CD4-positive, alpha-beta T cell (primary cell): ENCODE measurements at places on chromosomes 16 and 17. TPM values are rescaled to one million over a fixed set of nuclear protein-coding genes. Genes with fewer than 3 reads are reported as not detected.

Gene ODAD4
- total RNA-seq = 2.7 TPM

Gene GUCY2D
- total RNA-seq = 0.06 TPM

Gene NR1D1
- 29.6 TPM for total RNA-seq

Gene PRSS22
- 0.93 TPM for total RNA-seq

Gene COA3
- 4.5 TPM for total RNA-seq

Gene QRICH2
- total RNA-seq = 1.8 TPM

Gene KRTAP1-1
- total RNA-seq = not detected
